ENCODE measurements at places on chromosomes 4 and X.

- DNase-seq = no peak
Measured at GRCh38 chr4:41921476-41921875, 13.8 kb upstream of the TMEM33 start.

DNA sequence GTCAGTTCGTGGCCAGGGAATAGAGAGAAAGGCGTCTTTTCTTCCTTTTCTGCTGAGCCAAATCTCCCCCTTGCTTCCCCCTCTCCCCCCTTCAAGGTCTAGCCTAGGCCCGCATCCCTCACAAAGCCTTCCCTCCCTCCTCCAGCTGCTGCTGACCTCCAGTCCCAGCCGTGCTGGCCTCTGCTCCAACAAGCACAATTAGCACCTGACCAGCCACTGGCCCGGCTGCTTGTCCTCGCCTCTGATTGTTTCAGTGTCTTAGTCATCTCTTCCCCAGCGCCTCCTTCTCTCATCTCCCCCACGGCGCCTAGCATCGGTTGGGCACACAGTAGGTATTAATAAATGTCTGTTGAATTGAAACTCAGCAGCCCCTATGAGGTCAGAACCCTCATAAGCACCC lies 4.2 kb downstream of the ELF4 start:
- no peak for DNase-seq

- DNase-seq = no peak
Measured at GRCh38 chr4:189029976-189030504, 890.8 kb downstream of the TRIML1 start.

DNA sequence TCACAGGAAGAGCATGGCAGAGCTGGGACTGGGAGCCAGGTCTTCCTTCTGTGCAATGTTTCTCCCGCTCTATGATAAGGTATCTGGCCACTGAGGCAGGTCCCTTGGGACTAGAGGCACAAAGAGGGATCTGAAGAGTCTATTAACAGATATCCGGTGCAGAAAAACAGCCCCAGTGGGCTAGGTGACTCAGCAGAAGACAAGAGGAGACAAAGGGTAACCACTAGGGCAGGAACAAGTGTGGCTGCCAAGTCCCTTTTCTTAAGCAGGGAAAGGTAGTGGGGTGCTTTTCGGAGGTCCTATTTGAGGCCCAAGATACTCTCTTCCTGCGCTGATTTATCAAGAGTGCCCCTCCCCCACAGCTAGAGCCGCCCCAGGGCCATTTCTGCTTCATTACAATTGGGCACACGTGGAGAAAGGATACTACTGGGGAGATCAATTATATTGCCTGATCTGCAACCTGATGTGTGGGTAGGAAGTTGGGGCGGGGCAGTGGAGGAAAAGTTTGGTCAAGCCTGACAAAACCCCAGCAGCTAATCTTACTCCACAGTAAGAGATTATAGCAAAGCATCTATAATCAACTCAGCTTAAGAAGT lies at the start of gene DGAT2L6:
Gene DGAT2L6 (plus strand): TSS at position 546 of the 596 bp plus-strand sequence. CDS start 100 bp downstream, outside the sequence.
- DNase-seq = no peak

DNA sequence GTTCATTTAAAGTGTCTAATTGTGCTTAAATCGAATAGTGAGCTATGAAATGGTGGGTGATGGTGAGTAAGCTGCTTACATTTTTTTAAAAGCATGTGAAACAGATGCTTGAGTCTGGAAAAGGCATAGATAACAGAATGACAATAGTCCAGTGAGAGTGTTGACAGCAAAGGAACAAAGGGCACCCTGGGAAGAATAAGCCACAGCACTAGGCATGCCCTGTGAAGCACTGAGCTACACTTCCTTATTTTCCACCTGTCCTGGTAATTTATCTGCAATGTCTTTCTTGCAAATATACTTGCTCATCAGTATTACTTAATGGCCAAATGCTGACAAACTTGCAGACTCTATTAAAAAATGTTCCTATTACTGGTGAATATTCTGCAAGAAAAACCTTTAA lies 168.7 kb downstream of the PRDM5 start:
- DNase-seq = no peak
